Amniotic stem cell (primary cell): ENCODE measurements at places on chromosomes 6 and 20.

GRCh38 chr6:71258078-71258866 is 30.3 kb upstream of the OGFRL1 start:
- DNase-seq = no peak

DNA sequence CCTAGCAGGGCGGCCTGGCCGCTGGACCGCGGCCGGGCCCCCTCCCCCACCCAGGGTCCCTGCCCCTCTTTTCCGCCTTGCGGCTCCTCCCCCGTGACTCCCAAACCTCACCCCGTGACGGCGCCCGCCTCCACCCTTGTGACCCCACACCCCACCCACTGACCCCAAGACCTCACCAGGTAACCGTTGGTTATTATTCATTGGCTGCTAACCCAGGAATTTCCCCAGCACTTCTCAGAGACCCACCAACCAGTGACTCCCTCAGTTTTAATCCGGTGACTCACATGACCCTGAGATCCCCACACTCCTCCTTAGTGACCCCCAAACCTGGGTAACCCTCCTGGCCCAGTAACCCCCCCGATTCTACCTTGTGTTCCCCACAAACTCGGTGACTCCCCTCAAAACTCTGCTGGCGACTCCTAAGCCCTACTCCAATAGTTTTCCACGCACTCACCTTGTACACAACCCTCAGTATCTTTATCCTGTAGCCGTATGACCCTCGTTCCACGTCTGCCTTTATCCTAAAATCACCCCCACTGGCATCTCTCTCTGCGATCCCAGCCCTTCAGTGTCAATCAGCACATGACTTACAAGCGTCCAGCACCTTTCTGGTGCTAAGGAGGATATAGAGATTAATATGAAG is 534 bp downstream of the ZNF76 start:
- DNase-seq = no peak

DNA sequence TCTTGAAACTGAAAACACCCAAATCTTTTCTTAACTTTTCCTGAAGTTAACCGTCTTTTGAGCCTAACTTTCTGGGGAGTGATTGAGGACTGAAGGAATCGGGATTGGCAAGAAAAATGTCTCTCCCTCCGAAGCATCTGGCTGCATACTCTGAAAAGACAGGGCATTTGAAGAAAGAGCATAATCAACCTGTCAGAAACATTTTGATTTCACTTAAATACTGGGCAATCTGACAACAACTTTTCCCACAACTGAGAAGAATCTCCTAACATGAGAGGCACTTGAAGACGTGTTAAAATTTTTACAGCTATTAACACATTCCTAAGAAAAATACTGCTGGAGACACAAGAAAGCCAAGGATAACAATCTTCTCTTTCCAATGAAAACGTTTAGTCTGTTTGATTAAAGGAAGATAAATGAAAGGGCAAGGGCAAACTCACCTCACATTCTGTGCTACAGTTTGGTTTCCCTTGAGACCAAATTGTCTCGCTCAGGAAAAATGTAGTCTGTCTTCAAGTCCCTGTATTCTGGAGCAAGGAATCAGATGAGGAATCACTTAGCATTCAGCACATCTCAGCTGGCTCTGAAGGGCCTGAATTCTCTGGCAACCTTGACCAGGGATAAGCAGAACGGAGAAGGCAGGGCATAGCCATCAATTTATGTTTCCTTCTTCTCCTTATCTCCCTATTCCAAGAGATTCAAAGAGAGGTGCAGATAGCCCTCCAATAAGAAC is 76.1 kb downstream of the TBX18 start:
- no peak for DNase-seq

GRCh38 chr20:34604980-34605788 is 46.7 kb downstream of the MAP1LC3A start:
- DNase-seq = no peak

DNA sequence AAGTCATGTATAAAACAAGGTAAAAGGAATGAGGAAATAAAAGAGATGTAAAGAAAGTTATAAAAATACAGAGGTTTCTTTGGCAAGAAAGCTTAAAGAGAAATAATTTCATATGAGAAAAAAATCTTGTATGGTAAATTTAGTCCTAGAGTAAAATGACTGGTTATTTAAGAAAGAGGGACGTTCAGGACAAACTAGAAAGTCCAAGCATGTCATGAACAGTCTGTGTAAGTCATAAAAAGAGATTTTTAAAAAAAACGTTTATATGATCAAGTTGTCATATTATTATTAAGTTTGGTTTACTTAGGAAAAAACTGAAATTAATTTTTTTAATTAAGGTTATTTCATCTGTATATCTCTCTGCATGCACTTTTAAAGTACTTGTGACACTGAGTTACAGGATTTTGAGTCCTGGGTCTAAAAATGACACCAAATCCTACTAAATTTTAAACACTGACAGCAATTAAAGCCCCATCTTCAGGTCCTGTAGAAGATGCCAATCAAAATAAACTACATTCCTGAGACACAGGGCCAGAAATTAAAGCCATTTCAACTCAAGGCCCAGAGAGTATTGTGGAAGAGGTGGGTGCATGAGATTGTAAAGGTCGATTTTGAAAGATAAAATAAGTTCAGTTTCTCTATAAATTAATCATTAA is 62.4 kb downstream of the AGPAT4 start:
- no peak for DNase-seq
